ENCODE measurements at places on chromosomes 11 and 22.

- no peak for DNase-seq
These were observed 50.9 kb upstream of the PGR start for GRCh38 chr11:101180481-101180880.

DNA sequence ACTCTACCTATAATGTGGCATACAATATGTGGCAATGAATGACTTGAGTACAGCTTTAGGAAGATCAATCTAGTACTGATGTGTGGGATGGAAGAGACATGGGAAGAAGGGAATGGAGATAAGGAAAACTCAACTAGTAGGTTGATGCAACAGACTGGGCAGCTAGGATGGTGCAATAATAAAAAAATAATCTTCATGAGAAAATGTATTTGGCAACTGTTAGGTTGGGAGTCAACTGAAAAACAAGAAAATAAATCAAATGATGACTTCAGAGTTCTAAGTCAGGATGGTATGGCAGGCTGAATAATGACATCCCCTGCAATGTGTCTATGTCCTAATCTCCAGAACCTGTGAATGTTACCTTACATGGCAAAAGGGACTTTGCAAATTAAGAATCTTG, 236.8 kb upstream of the PITPNB start:
- no peak for DNase-seq

DNA sequence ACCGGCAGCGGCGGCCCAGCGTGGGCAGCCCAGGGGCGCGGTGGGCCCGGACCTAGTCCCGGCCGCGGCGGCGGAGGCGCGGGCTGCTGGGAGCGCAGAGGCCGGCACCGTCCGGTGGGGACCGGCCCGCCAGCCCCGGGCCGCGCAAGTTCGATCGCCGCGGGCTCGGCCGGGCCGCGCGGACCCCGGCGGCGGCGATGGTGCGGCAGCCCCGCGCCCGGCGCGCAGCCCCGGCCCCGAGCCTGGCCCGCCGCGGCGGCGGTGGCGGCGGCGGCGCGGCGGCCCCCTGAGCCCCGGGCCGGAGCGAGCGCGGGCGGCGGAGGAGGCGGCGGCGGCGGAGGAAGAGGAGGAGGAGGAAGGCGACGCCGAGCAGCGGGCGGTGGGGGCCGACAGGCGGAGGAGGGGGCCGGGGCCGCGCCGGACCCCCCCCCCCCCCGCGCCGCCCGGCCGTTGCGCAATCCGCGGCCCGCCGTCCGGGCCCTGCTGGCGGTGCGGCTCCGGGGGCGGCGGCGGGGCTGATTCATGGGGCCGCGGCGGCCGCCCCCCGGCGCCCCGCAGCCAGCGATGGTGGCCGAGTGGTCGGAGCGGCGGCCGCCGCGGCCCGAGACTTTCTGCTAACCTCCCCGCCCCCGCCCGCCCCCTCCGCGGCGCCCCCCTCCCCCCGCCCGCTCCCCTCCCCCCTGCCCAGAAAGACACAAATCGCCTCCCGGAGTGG, 1251.9 kb downstream of the BRD1 start:
- no peak for DNase-seq

GRCh38 chr22:39693943-39694500, 123.5 kb downstream of the CACNA1I start:
- DNase-seq: no peak

GRCh38 chr11:75743711-75744563, 24.6 kb upstream of the DGAT2 start:
- DNase-seq: no peak

- no peak for DNase-seq
These were observed 22.6 kb upstream of the IRAG1 start for GRCh38 chr11:10716122-10716521.

GRCh38 chr22:23531283-23531956, 48.7 kb downstream of the IGLL1 start:
- no peak for DNase-seq

GRCh38 chr11:65298655-65299179, 15.9 kb upstream of the CDC42EP2 start:
- DNase-seq: no peak

DNA sequence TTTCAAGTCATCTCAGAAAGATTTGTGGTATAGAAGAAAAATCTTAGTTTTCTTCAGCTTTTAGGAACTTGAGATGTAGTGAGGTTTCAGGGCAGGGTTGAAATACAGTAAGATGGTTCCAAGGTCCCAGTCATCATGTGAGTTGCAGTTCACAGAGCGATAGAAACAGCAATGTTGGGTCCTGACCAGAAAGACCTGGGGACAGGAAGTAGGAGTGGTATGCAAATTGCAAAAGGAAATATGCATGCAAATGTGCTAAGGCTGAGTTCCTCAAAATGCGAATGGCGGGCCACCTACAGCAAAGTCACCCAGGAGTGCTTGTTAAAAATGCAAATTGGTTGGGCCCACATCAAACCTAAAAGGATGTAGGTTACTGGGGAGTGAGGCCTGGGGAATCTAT, 1032.7 kb upstream of the TENM4 start:
- no peak for DNase-seq

DNA sequence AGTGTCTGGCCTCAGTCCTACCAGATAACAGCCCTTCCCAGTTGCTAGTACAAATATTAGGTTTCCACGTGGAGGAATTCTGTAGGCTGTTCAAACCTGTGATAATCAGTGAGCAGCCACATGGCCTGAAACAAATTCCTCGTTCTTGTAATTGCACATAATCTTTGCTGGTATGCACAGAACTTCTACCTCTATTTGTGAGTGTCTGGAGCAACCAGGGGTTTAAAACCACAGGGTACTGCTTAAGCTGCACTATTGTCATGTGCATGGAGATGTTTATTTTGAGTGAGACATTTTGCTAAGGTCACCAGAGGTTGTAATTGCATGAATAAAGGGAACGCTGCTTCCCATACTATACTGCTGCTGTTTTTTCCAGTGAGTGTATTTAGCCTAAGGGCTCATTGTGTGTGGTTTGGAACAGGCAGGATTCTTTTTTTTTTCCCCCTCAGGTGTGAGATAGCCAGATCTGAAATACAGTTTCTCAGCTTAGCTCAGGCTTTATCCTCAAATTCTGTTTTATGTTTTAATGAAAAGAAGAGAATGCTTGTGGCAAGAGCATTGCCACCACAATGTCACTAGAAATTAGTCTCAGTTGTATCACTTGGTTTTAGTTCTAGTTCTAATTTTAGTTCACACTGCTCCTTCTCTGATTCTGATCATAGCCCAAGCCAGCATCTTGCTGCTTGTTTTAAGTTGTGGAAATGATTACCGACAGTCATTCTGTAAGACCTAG, 60.5 kb downstream of the CYB5R2 start:
- DNase-seq: peak; percentile 80

DNA sequence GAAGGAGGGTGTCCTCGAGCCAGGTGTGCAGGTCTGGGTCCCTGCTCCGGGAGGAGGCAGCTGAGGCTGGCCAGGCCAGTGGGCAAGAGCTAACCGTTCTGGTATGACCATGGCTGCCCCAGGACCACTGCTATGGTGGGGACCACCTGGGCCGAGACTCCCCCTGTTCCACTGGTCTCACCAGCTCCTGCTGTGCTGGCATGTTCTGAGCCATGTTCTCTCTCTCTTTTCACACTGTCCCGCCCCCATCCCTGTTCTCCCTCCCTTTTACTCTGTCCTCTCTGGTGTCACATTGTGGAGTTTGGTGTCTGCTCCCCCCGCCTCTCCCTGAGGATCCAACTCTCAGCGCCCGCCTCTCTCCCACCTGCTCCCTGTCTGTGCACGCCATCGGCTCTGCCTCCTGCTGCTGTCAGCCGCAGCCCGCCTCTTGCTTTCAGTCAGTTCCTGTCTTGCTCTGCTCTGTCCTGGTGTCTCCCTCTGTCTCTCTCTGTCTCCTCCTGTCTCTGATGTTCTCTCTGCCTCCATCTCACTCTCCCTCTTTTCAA, 66.4 kb downstream of the LRRC32 start:
- no peak for DNase-seq

- DNase-seq: no peak
These were observed 166.7 kb downstream of the ST3GAL4 start for GRCh38 chr11:126522152-126522551.

DNA sequence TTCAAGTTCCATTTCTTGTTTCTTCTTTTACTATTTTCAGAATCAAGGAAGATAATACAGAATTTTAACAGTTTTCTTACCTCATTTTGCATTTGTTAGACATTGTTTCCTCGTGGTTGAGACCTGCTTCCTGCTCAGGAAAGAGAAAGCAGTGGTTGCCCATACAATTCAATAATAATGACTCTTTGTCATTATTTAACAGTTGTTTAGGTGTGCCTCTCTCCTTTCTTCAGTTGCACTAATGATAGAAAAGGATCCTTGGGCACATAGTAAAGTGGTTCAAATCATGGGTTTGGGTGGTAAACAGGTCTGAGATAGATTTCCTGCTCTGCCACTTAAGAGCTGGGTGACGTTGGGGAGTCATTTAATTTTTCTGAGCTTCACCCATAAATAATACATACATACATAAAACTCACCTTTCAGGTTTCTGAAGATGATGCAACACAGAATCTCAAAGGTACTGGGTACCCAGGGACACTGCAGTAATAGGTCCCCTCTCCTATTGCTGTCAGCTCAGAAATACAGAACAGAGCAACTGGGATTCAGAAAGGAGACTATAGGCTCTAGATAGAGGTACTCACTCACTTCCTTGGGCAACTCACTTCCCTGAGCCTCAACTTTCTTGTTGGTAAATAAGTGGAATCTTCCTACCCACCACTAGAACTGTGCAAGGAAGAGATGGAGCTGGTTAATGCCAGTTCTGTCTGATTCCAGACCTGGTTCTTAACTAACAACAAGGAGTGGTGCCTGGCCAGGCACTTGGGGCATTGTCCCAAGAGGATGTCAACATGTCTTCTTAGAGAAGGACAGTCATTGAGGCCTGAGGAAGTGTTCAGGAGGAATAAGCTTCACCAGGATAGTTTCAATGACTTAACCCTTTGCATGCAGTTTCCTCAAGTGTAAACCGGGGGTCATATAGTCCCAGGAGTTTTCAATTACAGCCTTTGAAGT, 34.9 kb downstream of the CD44 start:
- no peak for DNase-seq

DNA sequence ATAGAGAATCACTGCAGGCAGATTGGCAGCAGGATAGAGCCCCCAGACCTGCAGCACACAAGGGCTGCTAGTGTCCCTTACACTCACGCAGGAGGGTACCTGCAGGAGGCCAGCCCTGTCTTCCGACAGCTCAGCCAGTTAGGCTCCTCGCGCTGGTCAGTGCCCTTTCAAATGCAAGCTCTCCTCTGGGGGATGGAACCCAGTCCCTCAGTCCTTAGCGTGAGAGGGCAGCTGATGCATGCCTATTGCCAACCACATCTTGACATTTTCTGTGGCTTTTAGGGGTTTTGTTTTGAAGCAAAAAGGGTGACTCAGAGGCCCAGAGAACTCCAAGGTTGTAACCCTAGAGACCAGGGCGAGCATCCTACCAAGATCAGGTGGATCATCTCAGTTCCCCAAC, 40.0 kb downstream of the WNT11 start:
- DNase-seq: no peak
